ENCODE measurements at places on chromosomes 3 and 15.

DNA sequence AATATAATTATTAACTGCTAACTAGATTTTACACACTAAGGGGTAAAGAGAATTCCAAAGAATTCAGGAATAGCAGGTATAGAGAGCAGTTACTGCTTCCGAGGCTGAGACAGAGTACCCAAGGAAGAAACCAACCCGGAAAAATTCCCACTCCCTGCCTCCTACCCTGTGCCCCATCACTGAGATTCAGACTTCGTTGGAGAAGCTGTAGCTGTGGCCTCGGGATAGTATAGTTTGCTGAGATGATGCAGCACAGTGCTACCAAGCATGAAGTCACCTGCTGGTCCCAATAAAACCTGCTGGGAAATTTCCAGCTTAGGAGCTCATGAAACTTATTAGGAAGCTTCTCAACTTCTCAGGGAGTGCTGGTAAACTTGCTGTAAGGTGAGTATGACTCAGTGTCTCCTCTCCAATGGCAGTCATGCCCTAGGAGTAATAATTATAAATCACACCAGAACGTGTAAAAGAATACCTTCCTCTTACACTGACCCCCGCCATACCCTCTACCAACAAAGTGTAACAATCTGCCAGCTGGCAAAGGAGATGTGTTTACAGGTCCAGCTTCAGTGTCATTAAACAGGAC, 215.2 kb upstream of the ROBO2 start:
- no peak for DNase-seq

DNA sequence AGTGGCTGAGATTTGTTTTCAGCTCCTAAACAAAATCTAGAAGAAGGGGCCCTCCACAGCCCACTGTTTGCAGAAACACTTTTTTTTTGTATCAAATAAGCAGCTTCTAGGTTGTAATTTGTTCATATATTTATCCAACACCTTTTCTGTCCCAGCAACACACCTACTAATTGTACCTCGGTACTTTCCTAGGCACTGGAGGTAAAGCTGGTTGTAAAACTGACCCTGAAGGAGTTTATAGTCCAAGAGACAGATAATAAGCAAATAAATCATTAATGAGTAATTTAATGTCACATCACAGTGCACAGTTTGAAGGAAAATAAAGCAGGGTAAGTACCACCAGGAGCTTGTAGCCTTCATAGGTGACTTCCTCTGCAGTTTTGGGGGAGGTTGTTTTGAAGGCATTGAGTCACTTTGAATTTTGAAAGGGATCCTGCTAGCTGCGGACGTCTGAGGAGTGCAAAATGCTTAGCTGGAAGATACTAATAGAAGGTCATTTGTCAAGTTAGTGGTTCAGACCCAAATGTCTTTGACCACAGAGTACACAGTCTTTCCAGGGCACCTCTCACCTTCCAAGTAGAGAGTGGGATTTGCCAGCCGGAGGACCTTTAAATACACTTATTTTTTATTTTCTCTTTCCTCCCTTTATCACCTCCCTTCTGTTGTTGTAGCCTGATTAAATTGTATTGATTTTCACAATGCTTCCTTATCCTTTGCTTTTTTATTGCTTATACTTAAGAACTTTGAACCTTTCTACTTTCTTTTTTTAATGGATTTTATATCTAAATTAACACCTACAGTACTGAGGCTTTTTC, 53.8 kb downstream of the CMSS1 start:
- no peak for DNase-seq

- DNase-seq: no peak
Observed at GRCh38 chr3:163490119-163490518, 1588.2 kb downstream of the SI start.

DNA sequence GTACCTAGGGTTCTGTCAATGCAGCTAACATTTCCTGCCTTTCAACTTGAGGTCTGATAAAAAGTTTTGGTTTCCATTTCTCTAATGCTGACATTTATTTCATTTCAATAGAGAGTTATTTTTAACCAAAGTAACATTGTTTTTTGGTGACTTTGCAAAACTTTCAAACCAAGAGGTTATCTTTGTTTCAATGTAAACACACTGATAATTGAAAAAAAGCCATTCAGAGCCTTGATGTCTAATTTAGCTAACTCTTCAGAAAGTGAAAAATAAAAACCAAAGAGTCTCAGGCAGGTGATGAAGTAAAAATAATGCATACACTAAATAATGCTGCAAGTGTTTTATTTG, 9.6 kb upstream of the TIPARP start:
- no peak for DNase-seq

DNA sequence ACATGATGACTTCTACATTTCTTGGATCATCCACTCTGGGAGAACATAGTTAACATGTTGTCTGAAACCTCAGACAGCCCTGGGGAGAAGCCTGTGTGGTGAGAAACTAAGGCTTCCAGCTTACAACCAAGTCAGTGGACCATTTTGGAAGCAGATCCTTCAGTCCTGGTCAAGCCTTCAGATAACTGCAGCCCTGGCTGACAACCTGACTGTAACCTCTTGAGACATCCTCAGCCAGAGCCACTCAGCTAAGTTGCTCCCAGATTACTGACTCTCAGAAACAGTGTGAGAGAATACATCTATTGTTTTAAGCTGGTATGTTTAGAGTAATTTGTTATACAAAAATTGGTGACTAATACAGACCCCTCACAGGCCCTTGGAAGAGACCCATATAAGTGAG, 50.9 kb upstream of the KPNA4 start:
- no peak for DNase-seq

- DNase-seq: no peak
Observed at GRCh38 chr15:22903961-22904534, 65.6 kb downstream of the NIPA2 start.

DNA sequence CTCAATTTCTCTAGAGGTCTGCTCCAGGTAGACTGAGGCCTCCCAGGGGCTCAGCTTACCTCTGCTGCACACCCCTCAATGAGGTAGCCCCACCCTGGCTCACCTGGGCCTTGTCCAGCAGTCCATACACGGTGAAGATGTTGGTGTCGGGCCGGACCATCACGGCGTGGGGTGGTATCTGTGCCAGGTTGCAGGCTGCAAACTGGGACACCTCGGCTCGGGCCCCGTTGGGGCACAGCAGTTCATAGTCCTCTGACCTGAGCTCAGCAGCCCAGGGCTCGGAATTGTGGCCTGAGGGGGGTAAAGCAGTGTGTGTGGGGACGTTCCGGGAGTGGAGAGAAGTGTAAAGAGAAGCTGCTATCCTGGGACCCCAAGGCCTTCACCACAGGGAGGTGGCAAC, 23.2 kb downstream of the MELTF start:
- DNase-seq: no peak

GRCh38 chr3:66499881-66500575, 794 bp downstream of the LRIG1 start:
- DNase-seq: no peak

DNA sequence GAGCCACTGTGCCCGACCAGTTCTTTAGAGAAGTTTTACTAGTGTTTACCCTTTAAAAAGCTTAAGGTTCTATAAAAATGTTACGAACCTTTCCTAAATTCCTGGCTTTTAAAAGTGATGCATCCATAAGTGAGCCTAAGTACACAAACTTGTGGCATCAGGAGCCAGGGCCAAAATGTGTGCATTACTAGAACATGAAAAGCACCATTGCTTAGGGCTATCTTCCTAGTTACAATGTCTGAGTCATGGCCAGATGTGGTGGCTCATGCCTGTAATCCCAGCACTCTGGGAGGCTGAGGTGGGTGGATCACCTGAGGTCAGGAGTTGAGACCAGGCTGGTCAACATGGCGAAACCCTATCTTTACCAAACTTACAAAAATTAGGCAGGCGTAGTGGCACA, 39.9 kb downstream of the LEO1 start:
- DNase-seq: no peak

DNA sequence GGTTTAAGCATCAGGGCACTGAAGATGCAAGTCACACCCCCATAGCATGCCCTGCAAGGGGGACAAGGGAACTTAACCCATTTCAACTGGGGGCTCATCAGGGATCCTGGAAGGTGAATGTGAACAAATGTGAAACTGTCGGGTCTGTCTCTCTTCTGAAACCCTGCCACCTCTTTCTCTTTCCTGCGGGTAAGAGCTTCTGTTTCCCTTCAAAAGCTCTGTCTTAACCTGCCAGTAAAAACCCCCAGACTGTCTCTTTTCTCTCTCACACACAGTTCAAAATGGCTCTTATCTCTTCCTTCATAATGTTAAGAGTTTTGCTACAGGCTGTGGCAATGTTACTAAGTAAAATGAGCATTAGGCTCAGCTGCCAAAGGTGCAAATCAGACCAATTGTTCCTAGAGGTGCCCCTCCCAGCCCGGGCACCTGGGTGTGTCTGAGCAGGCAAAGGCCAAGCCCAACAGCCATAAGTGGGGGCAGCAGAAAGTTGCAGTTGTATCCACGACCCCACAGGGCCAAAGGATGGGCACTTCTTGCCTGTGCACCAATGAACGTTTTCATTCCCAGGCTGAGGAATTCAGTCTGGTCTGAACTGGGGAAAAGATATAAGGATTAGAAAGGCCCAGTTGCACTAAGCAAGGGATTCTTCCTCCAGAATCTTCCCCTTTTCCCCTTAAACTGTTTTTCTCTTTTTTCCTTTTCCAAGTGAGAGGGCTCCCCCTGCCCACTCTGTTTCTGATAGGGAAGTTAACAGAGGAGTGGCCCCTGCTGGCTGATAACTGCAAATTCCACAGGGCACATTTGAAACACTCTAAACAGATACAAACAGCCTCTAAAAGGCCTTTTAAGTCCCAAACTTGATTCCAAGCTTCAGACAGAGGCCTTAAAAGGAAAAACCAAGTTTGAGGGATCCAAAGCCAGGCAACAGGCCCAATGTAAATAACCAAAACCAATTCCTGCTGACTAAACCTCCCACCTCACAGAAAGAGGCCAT, 113.8 kb upstream of the EPHA6 start:
- DNase-seq: no peak

DNA sequence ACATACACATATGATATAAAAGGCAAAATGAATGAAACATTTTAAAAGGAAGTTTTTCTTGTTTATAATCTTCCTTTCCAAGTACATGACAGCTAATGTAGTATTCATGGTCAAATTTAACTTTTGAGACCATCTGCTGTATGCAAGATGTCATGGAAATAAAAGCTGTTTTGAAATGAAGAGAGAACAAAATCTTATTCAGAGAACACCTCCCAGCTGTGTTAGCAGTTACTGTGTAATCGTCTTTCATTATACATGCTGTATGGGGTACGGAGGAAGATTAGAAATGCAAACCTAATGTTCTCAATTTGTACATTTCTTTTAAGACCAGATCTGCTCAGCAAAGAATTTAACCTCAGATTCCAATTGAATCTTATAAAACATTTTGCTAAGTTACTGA, 1182.3 kb downstream of the OTOL1 start:
- DNase-seq: no peak

GRCh38 chr3:112027142-112027541, 7.4 kb upstream of the TMPRSS7 start:
- DNase-seq: no peak

DNA sequence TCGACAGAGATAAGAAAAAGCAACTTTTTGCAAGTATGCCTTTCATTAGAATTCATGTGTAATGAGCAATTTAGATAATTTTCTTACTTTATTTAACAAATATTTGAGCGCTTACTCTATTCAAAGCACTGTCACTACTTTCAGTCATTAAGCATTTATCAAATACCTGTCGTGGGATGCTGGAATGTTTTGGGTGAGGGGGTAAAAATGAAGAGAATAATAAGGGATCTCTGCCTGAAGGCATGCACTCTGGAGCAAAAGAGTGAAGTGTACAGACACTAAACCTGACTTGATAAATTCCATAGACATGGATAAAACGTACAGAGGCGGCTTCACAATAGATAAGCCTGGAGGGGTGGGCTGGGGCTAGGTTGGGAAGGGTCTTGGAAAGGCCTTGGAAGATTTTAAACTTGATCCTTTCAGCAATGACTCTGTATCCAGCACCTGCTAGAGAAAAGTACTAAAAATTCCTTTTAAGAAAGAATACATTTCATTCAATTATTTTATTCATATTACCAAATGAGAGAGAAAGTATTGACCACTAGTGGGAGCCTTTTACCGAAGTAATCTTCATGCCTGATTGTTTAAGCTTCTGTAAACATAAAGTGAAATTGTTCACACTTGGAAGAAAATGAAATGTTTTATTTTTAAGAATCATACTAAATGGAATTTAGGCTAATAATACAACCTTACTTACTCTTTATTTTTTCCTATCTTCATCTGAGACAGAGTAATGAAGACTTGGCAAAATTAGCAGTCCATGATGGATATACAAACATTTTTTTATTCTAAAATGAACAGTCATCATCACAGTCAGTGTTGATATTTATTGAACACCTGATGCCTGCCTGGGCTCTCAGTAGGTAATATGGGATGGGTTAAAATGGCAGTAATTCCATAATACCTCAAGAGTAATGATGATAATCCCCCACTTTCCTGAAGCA, 113.2 kb downstream of the PPP2R3A start:
- DNase-seq: no peak

DNA sequence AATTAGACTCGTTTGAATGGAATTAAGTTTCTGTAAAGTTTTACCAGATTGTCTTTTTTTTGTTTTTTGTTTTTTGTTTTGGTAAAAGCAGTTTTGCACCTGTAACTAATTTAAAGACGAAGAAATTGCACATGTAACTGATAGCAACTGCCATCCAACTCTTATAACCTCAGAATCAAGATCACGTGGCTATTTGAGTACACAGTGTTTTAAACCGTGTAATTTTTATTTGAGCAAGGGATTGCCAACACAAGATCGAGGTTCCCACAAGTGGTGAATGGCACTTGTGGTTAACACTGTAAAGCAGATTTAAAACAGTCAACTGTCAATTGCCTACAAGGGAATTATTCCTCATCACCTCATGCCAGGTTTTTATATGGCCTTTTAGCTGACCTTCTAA, 67.3 kb downstream of the PPARG start:
- DNase-seq: no peak

DNA sequence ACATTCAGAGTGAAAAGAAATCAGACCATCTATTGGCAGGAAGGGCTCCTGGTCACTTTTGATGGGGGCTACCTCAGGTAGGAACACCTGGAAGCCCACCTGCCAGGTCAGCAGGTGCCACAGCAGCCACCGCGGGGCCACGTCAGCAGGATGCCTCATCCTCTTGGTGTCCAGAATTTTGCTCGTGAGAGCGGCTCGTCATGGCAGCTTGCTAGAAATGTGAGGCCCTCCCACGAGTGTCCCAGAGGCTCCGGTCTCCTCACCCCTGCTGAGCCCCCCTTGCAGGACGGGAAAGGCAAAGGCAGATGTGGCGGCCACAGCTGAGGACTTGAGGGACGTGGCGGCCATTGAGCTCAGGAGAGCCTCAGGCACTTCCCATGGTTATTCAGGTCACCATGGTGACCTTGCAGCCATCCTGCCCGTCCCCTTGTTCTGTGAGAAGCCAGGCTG, 129.4 kb downstream of the LRRK1 start:
- peak; percentile 8 for DNase-seq

Data from lower leg skin (tissue), 4 donors.